ENCODE measurements at places on chromosomes 11 and 22. TPM values are rescaled to one million over a fixed set of nuclear protein-coding genes. Genes with fewer than 3 reads are reported as not detected.

- no peak for DNase-seq
These were observed 14.8 kb downstream of the LGALS12 start for GRCh38 chr11:63520606-63521170.

GRCh38 chr11:126834149-126834548 is 166.4 kb downstream of the KIRREL3 start:
- DNase-seq, result no peak

Gene OR51B2
- total RNA-seq, result not detected

Gene FAM181B
- not detected for total RNA-seq

DNA sequence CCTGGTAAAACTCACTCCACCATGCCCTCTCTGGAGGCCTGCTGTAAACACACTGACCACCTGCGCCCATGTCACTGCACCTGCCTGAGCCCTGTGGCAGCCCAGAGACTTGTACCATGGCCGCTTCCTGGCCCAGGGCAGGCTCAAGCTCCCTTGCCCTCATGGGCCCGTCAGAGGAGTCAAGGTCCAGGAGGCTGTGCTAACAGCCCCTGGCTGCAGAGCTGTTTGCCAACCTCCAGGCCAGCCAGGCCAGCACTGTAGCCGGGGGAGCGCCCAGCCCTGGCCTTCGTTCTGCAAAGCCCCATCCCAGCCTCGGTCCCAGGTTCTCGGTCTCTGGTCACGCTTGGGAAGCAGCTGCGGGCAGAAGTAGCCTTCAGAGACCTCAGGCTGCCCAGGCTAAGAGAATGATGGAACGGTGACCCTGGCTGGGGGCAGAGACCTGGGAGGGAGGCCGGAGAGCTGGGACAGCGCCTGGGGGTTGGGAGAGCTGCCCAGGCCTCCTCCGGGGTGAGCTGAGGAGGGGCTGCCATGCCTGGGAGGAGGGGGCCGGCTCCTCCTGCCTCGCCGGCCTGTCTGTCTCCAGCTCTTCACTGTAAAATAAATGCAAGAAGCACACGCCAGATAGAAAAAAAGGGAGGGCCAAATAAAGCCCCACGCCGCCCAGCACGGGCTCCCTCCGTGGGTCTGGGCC is 11.9 kb upstream of the TCF20 start:
- no peak for DNase-seq

Gene UFD1
- 50.2 TPM for total RNA-seq

DNA sequence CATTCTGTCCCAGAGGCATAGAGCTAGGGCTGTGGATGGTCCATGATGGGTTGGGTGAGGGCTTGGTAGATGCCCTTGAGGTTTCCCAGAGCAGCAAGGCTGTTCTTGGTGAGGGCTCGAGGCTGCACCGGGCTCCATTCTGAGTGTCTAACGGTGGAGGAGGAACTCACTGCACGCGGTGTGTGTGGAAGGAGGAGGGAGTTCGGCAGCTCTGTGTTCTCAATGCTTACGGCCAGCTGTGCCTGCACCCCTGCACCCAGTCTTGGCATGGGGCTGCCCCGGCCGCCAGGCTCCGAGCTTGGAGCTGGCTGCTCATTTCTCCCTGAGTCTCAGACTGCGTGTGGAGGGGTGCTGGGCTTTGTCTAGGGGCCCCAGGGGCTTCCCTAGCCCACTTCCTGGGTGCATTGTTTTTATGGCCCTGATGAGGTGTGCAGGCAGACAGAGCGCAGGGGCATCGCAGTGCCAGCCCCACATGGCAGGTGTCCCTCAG is 1247.1 kb downstream of the BRD1 start:
- no peak for DNase-seq
